ENCODE measurements at places on chromosomes 16 and 17.

GRCh38 chr17:67413388-67413787 lies 36.3 kb downstream of the PITPNC1 start:
- no peak for DNase-seq

DNA sequence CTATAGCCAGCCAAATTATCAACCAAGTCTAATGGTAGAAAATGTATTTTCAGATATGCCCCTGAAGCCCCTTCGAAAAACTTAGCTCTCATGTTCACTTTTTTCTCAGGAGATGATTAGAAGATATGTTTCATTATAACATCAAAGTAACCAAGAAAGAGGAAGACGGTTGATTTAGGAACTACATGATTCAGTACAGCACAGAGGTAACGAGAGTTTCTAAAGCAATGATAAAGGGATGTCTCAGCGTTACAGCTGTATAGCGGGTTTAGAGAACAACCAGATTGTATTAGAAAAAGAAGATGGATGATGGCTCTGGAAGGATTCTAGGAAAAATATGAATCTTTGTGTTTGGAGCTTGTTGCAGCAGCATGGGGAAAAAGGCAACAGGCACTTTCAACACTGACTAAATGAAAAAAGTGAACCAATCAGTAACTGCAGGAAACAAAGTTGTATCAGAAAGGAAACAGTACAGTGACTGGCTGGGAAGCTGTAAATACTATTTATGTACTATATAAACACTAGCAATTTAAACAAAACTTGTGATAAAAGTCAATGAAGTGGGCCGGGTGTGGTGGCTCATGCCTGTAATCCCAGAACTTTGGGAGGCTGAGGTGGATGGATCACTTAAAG lies 21.5 kb downstream of the MBTD1 start:
- DNase-seq = no peak

GRCh38 chr17:69344939-69345338 lies 18.0 kb upstream of the ABCA5 start:
- no peak for DNase-seq

GRCh38 chr17:65198653-65199382 lies 61.6 kb downstream of the RGS9 start:
- DNase-seq = no peak

DNA sequence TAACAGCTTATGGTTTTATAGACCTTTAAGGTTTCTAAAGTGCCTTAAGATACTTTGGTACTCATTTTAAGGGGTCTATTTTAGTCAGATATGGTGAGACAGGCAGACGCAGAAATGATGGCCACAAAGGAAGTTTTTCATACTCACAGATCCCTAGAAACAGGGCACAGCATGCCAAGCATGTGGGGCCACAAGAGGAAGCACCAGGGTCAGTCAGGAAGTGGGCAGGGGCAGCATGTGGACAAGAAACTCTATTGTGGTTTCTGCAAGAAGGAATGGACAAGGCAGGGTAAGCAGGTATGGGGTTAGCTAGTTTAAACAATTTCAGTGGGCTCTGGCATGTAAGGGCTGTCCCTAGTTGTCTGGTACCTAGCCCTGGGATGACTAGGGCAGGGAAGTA lies 8.5 kb downstream of the EFCAB3 start:
- DNase-seq = no peak

DNA sequence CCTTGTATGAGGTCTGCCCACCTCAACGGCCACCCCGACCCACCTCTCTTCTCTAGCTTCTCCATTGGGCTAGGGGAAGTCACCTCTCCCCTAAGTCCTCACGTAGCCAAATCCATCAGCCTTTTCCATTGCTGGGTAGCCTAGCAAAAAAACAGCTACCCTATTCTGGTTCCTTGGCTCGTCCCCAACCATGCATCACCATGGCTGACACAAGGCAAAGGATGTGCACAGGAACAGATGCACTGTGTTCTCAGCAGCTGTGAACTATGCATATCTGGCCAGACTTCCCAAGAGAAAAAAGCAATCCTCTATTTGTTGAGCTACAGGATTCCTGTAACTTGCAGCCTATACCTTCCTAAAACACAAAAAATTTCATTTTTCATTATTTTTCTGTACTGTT lies 22.0 kb upstream of the FLCN start:
- DNase-seq = no peak

DNA sequence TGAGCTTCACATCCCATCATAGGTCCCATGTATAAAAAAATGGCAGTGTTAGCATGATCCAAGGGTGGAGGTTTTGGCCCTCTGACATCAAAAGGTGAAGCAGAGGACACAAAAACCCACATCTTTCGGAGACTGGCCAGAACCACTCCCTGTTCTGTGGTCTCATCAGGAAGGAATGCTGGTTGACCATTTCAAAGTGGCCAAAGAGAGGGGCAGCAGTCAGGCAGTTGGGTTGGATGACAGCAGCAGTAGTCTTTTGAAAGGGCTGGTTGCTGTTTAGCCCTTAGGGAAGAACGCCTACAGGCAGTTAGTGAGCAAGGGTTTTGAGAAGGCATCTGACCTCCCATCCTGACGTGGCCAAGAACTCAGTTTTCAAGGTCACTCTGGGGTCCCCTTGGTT lies 40.5 kb downstream of the LCMT1 start:
- DNase-seq = no peak

- DNase-seq = no peak
Observed at GRCh38 chr16:72807245-72807644, 240.7 kb downstream of the ZFHX3 start.

DNA sequence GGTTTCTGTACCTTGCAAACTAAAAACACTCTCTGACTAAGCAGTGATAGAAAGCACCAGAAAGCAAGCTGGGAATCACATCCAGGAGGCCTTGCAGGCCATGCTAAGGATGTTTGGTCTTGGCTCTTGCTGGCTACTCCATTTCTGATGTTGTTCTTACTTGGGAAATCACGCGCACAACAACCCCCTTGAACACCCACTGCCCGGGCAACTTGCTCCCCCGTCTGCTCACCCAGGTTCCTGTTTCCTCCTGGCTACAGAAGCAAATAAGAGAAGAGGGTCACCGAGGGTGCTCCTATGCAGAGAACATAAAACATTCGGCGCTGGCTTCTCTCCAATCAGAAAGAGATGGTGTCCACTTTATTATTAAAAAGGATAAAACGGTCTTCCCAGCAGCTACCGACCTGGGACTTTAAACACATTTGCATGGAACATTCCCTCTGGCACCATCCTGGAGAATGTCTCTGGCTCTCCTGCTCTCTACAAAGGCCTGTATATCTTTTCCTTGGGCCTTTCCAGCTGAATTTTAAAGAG lies 271.2 kb upstream of the RPL38 start:
- no peak for DNase-seq

DNA sequence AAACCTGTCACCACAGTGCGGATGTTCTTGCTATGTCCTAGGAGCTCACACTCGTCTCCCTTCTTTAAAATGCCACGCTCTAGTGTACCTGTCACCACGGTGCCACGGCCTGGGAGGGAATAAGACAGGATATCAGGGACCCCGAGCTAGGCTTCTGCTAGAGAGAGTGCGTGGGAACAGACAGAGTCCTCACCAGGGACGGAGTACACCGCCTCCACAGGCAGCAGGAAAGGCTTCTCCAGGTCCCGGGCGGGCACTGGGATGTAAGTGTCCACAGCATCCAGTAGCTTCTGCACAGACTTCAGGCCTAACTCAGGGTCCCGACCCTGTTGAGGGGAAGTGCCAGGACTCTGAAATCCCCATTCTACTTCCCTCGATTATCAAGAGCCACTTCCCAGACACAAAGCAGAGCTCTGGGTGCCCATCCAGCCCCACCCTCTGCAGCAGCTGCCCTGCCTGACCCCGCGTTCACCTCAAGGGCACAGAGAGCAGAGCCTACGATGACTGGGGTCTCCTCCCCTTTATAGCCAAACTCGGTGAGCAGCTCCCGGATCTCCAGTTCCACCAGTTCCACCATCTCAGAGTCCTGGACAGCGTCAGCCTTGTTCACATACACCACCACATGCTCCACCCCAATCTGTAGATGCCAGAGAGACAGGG lies 1.8 kb downstream of the TUFM start:
- DNase-seq = no peak

DNA sequence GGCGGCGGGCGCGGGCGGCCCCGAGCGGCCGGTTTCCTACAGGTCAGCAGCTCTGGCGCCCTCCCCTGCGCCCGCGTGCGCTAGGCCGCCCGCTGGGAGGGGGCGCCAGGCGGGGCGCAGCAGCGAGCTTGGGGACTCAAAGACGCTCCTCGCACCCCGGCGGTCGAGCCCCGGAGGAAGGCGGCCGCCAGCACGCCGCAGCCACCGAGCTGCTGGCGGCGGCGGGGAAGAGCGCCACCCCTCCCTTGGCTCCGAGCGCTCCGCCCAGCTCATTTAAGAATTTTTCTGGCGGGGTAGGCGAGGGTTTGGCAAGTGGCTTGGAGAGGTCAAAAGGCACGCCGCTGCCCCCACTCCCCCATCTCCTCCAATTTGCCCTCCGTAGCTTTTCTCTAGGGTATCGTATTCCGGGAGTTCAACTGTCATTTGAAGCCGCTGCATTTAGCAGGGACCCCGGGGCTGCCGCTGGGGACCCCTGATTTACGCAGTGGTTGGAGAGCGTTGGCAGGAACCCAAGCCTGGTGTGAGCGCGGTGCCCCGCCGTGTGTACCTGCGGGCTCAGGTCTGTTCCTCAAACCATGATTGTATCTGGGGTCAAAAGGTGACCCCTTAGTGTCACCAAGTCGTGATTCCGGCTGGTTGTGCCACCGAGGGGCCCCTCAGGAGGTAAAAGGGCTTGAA lies 59.5 kb upstream of the GSE1 start:
- no peak for DNase-seq

DNA sequence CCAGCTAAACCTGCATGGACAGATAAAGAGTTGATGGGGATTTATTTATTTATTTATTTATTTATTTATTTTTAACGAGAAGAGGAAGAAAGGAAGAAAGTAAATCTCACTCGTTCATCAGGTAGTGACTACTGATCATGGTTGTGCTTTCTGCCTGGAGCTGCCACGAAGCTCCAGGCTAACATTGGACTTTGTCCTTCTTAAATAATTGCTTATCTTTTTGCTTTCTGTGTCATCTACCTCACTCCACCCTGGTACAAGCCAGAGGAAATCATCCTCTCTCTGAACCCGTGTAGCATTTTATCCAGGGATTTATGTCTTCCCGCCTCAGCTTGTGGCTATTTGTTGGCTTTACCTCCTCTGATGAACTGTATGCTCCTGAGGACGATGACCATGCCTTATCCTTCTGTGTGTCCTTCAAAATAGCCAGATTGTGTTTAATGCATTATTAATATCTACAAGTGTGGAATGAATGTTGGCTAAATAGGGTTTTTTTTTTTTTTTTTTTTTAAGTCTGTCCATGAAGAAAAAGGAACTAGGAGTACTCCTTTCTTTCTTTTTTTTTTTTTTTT lies 8.0 kb upstream of the SLC12A3 start:
- DNase-seq = no peak

GRCh38 chr16:23434380-23434779 lies 18.6 kb downstream of the COG7 start:
- no peak for DNase-seq

GRCh38 chr17:31803494-31804213 lies 55.4 kb downstream of the COPRS start:
- DNase-seq = no peak

- DNase-seq = no peak
Observed at GRCh38 chr16:50856991-50857390, 115.1 kb downstream of the CYLD start.

GRCh38 chr17:8420041-8420934 lies 15.4 kb upstream of the NDEL1 start:
- DNase-seq = no peak

DNA sequence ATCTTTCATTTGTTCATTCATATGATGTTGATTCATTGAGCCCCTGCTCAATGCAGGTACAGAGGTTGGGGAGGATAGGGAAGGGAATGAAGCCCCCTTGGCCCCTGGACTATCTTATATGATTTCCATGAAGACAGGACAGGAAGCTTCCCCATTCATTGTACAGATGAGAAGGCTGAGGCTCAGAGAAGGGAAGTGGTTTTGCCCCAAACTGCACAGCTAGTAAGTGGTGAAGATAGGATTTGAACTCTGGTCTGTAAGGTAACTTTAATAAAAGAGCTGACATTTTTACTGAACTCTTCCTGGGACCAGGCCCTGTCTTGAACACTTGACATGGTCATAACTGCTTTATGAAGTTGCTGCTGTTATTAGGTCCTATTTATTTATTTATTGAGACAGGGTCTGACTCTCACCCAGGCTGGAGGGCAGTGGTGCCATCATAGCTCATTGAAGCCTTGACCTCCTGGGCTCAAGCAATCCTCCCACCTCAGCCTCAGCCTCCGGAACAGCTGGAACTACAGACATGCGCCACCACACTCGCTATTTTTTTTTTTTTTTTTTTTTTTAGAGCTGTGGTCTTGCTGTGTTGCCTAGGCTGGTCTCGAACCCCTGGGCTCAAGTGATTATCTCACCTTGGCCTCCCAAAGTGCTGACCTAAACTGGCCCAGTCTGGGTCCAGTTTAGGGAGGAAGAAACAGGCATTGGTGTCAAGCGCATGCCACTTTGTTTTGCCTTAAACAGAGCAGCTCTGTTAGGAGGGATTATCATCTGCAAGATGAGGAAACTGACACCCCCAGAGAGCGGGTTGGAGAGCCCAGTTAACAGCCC lies 5.0 kb downstream of the CTF1 start:
- DNase-seq = no peak

DNA sequence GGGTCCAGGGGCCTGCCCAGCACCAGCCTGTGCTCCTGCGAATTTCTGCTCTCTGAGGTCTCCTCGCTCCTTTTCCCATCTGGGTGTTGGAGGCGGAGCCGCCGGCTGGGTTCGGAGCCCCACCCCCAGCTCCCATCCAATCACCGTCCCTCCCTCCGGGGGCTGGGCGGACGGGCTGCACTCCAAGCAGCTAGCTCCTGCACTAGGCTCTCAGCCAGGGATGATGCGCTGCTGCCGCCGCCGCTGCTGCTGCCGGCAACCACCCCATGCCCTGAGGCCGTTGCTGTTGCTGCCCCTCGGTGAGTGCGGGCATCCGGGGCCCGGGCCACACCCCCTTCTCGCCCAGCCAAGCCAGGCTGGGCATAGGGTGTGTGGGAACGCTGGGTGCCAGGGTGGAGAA lies at the start of gene NRN1L:
NRN1L (plus strand) TSS at position 202 of the 400 bp plus-strand sequence; CDS start at position 221, 19 bp downstream.
- peak; percentile 53 for DNase-seq

- no peak for DNase-seq
Observed at GRCh38 chr16:22721511-22722100, 92.4 kb upstream of the HS3ST2 start.

DNA sequence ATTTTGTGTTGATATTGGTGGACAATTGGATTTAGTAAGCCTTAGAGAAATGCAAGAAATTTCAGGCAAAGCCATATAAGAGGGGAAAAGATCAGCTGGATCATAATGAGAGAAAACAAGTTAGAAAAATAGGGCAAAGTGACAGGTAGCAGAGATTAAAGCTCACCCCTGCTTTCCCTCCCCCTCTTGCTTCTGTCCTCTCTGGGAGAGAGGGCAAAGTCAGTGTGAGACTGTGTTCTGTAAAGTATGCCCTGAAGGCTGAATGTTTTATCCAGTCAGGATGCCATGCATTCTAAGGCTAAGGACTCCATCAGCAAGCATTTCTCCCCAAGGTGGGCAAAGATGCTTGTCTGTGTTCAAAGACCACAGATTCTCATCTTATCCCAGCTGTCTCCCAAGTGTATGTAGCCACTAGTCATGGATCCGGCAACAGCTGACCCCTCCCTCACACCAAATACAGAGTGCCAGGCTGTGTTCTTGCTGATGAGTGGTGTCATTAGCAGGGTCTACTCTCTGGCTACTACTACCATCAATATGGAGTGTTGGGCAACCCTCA lies 136.2 kb upstream of the DNAH9 start:
- no peak for DNase-seq
